Left cardiac atrium (tissue), 4 donors: ENCODE measurements at places on chromosomes 5 and 9.

DNA sequence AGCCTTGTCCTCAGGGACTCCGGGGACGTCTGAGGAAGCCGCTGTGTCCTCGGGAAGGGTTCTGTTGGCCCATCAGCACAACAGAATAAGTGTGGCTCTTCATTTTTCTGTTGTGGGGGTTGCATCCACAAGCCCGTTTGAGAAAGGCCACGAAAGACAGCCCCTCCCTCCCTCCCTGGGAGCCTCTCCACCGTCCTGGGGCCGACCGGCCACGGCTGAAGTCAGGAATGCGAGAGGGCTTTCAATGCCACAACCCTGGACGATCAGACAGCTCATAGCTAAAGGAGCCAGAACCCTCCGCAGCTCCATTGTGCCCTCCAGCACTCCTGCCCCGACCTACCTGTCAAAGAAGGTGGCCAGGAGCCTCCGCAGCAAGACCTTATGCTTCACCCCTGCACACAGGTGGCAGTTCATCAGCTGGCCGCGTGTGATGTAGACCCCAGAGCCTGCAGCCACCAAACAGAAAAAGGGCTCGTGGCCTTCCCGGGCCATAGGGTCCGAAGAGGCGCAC lies 52.4 kb upstream of the UBAC1 start:
- peak; percentile 16 for DNase-seq

DNA sequence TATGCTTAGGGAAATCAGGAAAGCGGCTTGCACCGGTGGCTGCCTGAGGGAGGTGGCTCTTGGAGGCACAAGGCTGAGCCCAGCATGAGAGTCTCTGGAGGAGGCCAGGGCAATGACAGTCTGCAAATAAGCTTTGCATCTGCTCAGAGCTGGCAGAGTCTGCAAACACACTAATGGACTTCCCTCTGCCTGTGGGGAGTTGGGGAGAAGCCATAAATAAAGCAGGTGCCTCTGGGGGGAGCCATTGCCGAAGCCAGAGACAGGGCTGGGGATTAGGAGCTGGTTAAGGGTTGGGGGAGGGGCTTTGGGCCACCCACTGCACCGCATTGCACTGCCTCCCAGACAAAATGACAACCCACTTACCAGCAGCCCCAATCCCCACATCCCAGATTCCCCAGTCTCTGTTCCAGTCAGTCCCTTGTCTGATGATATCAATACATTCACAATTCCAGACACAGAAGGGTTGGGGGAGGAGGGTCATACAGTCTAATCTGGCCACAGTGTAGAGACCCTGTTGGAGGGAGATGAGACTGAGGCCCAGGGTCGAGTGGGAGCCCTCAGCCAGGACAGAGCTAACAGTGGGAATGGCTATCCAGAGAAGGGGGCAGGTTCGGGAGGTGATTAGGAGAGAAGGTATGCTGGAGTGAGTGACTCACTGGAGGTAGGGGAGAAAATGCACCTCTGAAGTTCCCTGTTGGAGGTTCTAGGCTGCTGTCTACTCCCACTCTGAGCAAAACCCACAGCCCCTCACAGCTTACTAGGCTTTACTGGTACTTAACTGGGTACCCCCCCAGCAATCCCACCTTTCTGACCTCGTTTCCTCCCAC lies 53.7 kb downstream of the PAX5 start:
- no peak for DNase-seq

DNA sequence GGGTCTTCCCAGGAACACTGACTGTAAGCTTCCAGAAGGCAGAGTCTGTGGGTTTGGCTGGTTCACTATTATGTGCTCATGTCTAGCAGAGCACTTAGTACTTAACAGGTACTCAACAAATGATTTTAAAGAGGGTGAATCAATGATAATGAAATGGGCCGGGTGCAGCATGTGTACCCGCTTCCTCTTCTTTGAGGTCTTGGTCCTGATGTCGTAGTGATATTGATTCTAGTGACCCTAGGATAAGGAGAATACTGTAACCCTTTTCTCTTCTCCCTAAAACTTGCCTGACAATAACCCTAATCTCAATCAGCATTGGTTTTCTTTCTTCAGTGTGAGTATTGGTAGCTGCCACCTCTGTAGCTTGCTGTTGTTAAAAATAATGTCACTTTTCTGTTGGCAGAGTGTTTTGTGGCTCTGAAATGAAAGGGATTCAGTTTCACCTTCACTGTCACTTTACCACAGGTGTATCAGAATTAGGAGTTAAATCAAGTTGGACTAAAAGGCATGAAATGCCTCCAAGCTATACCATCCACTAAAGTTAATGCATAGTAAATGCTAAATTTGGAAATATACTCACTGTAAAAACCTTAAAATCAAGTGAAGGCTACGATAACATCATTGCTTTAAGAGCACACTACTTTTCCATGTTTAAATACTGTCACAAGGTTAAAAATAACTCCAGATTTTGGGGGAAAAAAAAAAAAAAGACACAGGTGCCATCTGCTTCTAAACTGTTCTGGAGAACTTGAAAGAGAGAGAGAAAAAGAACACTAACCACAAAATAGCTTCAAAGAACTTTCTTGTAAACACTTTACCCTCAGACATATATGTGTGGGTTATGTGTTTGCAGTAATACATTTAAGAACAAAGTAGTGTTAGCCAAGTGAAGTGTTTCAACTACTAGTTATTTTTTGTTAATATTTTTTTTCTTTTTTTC lies 6.0 kb downstream of the CAMK4 start:
- DNase-seq: no peak

DNA sequence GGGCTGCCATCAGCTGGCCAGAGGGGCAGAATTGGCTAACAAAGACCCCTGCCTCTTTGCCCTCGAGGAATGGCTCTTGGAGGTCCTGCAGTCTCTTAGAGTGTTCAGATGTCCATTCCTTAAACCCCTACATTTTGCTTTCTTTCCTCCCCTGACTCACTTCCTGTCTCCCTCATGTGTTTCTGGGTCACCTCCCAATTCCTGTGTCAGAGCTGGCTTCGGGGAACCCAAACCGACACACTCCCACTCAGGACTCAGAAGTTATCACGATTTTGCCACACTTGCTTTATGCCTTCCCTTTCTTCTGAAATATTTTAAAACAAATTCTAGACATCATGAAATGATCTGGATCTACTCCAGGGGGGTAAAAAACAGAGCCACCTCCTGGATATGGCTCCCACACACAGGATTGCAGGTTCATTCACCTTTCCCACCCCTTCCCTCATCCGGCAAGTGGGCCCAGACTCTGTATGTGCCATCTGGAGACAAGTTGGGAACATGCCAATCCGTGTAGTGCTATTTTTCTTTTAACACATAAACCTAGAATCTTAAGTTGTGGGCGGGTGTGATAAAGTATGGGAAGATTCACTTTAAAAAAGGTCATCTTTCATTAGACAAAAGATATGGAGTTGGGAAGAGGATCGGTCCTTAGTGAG lies 145.7 kb downstream of the NXNL2 start:
- no peak for DNase-seq

GRCh38 chr9:13429301-13430190 lies 150.1 kb upstream of the MPDZ start:
- no peak for DNase-seq

- DNase-seq: no peak
Observed at GRCh38 chr5:132473668-132474067, 16.9 kb downstream of the IRF1 start.

GRCh38 chr5:36876299-36876964 lies at the start of gene NIPBL:
TSS of gene NIPBL (plus strand) at chr5:36876769. CDS start at chr5:36953697, 76,928 bp downstream.
- peak; percentile 92 for DNase-seq

GRCh38 chr5:178074266-178074952 lies 38.9 kb upstream of the N4BP3 start:
- no peak for DNase-seq

DNA sequence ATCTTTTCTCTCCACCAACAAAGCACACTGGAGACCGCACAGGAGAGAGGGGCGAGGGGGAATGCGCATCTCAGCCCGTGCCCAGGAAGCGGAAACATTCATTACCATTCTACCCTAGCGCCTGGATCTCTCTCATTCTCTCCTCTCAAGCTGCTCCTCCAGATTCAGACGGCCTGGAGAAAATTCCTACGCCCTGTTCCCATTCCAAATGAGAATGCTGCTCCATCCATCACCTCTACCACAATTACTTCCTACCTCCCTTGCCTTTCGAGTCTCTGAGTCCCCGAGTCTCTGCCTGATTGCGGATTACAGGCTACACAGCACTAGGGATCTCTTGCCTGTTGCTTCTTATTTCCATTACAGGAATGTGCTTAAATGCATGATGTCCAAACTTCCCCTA lies 6.7 kb downstream of the DDX31 start:
- no peak for DNase-seq

DNA sequence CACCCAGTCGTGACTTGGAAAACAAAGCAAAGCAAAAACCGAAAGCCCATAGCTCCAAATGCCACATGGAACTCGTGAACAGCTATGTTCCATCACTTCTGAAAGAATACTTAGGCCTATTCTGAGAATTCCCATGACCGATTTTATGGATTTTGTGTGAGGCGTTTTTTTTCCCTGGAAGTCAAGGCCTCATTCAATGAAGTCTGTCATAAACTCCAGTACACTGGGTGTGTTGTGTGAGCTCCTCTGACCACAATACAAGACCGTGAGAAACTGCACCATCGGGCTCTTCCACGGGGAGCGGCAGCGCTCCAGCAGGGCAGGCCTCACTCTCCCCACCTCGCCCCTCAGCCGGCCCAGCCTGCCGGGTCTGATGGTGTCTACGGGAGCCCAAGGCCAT lies 209.5 kb downstream of the FANCC start:
- DNase-seq: no peak

DNA sequence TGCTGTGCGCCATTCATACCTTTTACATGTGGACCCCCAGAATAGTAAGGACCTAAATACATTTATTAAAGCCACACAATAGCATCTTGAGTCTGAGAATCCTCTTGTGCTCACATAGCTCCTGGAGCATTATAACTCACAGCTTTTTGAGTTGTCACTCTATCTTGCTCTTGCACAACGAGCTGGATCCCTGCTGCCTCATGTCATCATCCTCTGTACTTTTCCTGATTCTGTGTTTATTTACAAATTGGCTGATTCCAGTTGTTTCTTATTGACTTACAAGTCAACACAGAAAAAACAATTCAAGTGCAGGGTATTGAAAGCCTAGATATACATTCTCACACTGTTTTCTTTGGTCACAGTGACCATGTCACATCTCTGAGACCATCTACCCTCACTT lies 112.9 kb downstream of the SLC1A3 start:
- no peak for DNase-seq

- DNase-seq: peak; percentile 80
Observed at GRCh38 chr9:92140074-92140753, 25.0 kb upstream of the SPTLC1 start.

- DNase-seq: no peak
Observed at GRCh38 chr5:61449804-61450492, 117.9 kb downstream of the ZSWIM6 start.

DNA sequence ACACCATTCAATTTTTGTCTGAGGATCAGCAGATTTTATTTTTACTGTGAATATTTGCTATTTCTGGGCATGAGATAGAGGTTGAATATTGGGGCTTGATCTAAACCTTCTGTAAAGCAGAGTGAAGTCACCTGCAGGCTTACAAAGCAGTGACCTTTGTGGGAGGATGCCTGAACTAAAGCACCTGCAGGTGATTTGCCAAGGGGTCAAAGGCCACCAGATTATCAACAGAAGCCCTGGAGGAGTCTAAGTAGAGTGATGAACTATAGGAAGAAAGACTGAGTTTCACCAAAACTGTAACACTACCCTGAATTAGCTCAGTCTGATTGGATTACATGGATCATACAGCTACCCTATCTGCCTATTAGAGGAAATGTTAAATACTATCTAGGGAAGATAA lies 144.3 kb upstream of the PRLR start:
- no peak for DNase-seq

- no peak for DNase-seq
Observed at GRCh38 chr5:75461679-75462078, 49.8 kb downstream of the CERT1 start.

GRCh38 chr5:38871058-38871605 lies 25.3 kb downstream of the OSMR start:
- DNase-seq: no peak

DNA sequence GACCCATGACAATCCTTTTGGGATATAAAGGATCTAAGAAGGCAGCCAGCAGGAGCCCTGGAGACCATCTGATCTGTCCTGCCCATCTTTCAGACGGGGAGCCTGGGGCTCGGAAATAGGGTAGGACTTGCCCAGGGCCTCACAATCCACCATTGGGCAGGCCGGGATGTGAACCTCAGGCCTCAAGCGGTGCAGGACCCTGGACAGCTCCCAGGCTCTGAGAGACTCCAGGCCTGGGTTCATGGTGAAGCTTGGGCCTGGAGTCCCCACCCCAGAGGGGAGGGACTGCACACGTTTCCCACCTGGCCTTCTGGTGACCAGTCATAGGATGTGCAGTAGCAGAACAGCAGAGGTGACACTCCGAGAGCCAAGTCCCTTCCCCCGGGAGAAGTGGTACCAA lies 36.6 kb upstream of the RAPGEF1 start:
- no peak for DNase-seq

DNA sequence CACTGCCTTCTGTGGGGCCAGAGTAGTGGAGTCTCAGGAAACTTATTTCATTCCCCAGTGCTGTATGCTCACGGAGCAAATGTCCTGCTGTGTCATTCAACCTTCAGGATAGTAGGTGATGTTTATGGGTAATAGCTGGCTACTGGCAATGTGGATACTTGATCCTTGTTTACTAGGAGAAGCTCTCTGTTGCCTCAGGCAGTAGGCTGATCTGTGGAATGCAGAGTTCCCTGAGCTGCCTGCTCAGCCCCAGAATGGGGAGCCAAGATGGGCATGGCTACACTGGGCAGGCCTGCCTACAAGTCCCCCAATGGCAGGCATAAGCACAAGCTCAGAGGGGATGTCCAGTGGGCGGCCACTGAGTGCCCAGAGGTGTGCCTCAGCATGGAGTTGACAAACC lies 323.1 kb upstream of the KCNN2 start:
- no peak for DNase-seq

- DNase-seq: peak; percentile 33
Observed at GRCh38 chr5:168818558-168818957, 239.4 kb upstream of the PANK3 start.

DNA sequence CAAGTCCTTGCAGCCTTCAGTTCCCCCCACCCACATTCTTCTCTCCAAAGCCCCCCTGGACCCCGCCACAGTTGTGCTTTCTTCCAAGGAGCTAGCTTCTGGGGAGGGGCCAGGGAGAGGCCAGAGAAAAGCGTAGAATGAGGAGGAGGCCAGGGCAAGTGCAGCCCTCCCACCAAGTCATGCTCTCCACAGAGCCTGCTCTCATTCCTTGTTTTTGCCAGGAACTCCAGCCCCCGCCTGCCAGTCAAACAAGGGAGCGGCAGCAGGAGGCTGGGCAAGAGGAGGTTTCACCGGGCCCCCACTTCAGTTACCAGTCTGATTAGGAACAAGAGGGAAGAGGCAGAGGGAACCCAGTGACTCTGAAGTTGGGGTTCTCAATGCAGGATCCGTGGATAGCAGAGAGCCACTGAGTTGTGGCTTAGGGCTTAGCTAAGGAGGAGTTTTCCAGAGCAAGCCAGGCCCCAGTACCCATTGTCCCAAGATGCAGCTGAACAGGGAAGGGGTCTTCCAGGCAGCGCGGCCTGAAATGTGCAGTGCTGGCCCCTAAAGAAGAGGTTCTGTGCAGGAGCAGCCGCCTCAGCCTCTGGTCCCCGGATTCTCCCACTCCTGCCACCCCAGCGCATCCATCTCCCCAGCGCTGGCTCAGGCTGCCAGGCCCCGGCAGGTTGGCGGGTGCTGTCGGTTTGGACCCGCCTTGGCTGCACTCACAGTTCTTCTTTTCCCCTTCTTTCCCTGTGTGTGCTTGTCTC lies 120.6 kb downstream of the DAB2IP start:
- peak; percentile 17 for DNase-seq

- no peak for DNase-seq
Observed at GRCh38 chr9:99677281-99677680, 144.4 kb upstream of the NR4A3 start.

GRCh38 chr5:65803699-65804391 lies 81.8 kb downstream of the NLN start:
- DNase-seq: no peak
